NCI-H524 treated with DMSO at 0.1 percent for 48 hours (cell line): ENCODE measurements at places on chromosomes 13 and 19.
A peak's percentile ranks its signal among the peaks of the same experiment; 100 is the strongest.

DNA sequence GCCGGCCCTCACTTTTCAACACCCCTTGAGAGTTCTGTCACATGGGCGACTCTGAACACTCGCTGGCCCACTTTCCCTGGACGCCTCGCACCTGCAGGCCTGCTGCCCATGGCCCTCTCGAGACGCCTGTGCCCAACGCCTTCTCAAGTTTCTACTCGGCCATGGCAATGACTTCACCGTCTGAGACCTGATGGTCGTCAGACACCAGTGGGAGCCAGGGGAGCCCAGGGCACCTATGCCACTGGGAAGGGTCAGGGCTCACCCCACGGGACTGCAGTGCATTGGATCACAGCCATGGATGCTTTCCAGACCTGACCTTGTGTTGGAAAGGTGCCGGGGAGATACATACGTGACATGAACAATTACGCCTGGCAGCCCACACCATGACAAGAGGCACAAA is 60.1 kb downstream of the KLF2 start:
- no peak for DNase-seq

GRCh38 chr13:97004886-97005285 is 10.6 kb upstream of the OXGR1 start:
- DNase-seq, result no peak

DNA sequence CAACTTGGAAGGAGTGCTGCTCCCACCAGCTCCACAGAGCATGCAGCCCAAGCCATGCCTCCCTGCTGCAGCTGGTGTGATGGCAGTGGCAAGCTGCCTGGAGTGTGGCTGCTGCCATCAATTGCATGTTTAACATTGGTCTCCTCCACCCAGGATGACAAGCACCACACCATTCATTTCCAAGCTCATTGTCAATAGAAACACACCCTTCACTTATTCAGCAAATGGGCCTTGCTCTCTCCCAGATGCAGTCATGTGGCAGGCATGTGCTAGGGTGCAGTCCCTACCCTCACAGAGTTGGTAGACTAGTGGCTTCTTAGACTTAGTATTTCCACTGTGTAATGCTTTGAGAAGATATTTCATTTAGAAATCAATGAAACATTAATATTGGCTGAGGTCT is 70.8 kb upstream of the FGF14 start:
- no peak for DNase-seq

- peak; percentile 14 for DNase-seq
Observed at GRCh38 chr19:3024870-3025548, 4.1 kb downstream of the TLE2 start.

DNA sequence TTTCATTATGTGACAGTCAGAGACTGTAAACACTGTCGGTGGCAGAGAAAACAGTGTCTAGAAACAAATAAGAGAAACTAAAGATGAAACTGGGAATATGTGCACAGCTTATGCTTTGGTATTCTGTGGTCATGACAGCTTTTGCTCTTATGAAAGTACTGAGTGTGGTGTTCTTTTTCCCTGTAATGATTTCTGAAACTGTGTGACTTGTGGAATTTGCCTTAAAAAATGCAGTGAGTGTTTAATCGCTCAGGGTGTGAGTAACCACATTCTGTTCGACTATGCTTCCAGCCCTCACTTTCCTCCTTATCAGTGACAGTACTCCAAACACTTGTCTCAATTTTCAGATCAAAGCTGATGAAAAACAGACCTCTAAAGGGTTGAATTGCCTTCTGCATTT is 66.9 kb upstream of the DIAPH3 start:
- no peak for DNase-seq

GRCh38 chr19:15367439-15367838 is 12.1 kb downstream of the AKAP8 start:
- no peak for DNase-seq

DNA sequence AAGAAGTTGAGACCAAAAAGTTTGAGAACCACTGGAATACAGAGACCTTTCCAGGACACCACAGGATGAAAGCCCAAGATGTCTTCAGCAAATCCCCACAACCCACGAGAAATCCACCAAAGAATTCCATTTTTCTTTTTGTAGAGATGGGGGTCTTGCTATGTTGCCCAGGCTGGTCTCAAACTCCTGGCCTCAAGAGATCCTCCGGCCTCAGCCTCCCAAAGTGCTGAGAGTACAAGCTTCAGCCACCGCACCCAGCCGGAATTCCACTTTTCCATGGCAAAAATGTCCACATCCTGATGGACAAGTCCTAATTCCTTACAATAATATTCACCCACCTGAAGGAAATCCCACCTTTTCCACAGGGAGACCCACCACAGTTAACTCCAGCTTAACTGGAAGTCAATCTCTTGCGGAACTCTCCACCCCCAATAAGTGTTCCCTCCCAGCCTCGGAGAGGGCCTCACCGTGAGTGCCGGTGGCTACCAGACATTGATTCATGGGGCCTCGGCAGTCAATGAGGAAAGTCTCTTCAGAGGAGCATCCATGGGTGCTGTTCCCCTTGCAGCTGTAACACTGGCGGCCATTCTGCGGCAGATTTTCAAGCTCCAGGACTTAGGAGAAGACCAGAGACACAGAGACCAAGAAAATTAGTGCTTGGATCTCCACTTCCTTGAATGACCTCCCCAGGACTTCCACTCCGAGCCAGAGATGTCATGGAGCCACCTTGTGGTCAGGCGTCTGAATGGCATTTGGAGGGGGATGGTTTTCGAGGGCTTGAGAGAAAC is 12.3 kb upstream of the CADM4 start:
- no peak for DNase-seq

DNA sequence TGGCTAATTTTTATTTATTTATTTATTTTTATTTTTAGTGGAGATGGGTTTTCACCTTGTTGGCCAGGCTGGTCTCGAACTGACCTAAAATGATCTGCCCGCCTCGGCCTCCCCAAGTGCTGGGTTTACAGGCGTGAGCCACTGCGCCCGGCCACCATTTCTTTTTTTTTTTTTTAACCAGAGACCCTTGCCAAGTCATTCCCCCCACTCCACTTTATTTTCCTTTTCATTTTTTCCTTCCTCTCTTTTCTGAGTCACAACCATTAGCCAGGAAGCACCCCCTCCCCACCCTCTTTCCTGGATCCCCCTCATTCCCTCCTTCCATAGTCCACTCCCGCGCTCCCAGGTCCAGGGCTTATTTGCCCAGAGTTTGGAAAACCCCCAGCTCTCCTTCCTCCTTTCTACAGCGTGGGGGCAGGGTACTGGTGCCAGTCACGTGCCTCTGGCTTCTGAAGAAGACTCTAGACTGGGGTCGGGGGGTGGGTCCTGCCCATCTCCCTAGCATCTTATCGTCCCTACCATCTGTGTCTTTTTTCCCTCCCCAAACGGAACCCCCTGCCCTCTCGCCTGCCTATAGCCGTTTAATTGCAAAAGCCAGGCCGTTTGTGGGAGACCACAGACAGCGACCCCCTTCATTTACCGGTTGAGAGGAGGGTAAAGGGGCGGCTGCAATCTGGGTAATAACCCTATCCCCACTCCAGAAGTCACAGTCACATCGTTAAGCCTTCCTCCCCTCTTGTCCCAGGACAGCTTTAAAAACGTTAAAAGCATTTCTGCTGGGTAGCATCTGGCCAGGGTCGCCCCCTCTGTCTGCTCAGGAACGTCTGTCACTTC is 1.1 kb upstream of the CALR start:
- peak; percentile 93 for DNase-seq

DNA sequence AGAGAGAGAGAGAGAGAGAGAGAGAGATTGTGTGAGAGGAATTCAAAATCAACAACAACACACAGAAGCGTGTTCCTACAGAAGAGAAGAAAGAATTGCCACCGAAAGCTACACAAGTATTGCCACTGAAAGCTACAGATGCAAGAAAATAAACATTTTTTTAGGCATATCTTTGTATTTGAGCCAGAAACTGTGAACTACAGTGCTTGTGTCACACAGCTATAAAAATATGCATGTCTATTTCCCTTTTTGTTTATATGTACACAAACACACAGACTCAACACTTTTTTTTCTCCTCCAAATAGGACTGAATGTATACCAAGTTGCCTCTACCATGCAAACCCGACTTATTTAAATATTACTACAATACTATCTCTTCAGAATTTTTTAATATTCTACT is 290.4 kb downstream of the SLITRK5 start:
- no peak for DNase-seq

GRCh38 chr19:10896851-10897526 is 25.6 kb downstream of the CARM1 start:
- DNase-seq, result no peak

GRCh38 chr19:5286465-5287029 is 54.1 kb downstream of the PTPRS start:
- no peak for DNase-seq

DNA sequence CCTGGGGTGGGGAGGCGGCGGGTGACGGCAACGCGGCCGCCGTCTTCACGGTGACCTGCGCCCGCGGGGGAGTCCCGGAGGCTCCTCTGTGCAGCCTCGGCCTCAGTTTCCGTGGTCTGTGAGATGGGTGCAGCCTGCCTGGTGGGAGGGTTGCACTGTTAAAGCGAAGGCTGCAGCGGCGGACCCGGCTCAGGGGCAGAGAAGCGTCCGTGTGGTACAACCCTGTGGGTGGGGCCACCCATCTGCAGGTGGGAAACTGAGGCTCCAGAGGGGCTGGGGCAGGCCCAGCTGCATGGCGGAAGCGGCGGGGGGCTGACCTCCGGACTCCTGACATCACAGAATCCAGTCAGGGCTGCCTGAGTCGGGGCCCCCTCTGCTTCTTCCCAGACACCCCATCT is 481 bp downstream of the FGF22 start:
- no peak for DNase-seq

DNA sequence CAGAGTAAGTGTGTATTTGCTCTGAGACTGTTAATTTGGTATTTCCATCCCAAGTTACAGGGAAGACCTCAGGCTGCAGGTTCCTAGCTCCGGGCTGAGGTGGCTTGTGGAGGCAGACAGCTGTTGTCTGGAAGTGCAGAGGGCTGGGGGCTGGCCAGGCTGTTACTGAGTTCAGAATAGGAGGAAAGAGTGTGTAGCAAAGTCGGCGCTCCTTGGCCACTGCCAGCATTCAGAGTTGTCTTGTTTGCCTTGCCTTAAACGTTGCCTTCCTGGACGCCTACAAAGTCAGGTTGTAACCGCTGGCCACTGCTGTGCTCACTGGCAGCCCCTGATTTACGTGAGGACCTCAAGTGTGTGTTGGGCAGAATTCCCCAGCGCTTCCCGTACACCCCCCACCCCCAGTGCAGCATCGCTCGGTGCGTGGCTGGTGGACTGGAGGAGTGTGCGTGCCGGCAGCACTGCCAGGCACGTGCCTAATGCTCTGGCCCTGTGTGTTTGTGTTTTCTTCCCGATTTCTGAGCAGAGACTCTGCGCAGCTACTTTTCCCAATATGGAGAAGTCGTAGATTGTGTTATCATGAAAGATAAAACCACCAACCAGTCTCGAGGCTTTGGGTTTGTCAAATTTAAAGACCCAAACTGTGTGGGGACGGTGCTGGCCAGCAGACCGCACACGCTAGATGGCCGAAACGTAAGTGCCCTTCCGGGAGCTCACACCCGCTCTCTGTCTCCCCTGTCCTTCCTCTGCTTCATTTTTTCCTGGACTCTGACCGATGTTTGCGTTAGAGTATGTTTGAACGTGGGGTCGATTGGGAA is 10.5 kb downstream of the DAZAP1 start:
- no peak for DNase-seq

GRCh38 chr19:38509027-38509426 is 75.5 kb downstream of the RYR1 start:
- no peak for DNase-seq

DNA sequence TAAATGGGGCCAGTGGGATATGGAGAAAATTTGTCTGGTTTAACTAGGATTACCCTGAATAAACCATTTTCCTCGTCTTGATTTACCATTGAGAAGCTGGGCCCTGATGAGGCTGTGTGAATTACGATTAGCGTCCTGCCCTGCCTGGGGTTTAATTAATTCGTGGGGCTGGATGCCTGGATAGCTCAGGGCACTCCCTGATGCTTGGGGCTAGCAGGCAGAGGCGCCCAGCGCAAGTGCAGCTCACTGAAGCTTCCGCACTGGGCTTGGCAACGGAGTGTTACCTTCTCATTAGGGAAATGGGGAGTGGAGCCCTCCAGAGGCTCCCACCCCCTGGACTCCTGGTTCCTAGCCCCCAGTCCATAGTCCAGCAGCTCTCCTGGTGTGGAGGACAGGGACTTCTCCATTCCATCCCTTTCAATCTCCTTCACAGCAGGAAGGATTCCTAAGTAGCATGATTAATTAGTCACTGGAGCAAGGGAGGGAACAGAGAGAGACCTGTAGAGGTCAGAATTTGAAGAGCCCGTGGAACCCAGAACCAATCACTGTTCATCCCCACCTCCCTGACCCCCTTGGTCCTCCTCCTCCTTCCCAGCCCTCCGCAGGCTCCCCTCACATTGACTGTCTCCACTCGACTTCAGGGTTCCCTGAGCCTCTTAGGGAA is 107.2 kb downstream of the UQCRFS1 start:
- no peak for DNase-seq

DNA sequence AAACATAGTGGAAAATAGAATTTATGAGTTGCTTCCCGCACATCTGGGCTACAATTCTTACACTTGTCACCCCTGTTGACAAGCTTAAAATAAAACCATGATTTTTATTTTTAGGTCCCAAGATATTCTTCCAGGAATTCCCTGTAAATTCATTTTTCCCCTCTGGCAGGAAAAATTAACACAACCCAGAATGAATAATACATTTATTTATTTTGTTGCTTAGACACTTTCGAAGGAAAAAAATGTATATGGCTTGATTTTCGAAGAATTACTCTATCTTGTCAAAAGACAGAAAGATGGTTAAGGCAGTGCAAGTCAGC is 74.4 kb downstream of the LHFPL6 start:
- DNase-seq, result no peak

DNA sequence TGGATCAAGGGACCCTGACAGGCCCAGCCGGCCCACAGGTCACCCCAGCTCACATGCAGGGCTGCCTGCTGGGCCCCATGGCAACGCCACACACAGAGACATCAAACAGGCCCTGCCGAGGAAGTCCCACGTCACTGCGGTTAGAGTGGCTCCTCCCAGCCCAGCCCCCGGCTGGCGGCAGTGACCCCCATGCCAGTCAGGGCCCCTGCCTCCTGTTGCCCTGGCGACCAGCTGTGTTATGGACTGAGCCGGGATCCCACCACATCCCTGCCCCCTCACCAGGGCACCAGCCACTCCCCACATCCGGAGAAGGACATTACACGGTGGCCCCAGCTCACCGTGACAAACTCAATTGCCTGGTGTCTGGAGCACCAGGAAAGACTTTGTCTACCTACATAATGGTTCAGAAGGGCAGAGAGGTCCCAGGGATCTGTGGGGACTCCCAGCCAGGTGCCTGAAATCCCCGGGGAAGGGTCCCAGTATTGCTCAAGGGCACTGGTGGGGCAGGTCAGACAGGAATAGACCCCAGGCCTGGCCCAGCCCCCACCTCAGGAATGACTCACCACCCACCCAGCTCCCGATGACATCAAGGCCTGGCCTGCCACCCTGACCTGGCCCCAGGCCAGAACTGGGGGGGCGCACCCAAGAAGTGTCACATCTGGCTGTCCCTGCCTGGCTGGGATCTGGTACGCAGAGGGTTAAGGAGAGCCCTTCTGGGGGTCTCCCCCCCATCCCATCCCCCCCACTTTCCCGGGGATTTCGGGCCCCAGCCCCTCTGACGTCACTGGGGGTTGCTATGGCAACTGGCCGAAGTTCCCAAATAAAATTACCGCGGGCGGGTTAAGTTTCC is 30.2 kb upstream of the NANOS3 start:
- no peak for DNase-seq
